ENCODE measurements at places on chromosomes 7 and 10.

DNA sequence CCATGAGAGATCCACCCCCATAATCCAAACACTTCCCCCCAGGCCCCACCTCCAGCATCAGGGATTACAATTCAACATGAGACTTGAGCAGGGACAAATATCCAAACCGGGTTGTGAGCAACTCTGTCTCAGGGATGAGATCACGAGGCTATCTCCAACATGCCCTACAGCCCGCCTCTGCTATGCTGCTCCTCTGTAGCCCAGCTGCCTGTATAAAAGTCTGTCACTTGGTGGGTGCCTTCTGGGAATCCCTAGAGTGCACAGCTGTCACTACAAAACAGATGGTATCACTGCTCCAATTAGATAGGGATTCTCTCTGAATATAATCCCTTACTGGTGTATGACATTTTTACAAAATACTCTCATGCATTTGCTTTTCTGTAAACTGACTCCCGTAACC is 114.9 kb upstream of the NANOS1 start:
- DNase-seq, result no peak

DNA sequence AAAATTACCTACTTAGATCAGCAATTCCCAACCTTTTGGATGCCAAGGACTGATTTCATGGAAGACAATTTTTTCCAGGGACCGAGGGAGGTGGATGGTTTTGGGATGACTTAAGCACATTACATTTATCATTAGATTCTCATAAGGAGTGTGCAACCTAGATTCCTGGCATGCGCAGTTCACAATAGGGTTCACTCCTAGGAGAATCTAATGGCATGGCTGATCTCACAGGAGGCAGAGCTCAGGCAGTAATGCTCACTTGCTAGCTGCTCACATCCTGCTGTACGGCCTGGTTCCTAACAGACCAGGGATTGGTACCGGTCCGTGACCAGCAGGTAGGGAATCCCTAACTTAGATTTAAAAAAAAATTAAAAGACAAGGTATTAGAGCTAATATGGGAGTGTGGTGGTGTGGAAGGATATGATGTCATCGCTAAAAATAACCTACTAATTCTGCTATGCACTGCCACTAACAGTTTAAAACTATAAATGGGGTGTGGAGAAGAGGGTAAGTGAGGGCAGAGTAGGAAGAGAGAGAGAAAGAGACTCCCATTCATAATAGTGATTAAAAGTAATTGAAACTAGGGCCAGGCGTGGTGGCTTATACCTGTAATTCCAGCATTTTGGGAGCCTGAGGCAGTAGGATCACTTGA is 282.7 kb downstream of the BAMBI start:
- DNase-seq, result no peak

DNA sequence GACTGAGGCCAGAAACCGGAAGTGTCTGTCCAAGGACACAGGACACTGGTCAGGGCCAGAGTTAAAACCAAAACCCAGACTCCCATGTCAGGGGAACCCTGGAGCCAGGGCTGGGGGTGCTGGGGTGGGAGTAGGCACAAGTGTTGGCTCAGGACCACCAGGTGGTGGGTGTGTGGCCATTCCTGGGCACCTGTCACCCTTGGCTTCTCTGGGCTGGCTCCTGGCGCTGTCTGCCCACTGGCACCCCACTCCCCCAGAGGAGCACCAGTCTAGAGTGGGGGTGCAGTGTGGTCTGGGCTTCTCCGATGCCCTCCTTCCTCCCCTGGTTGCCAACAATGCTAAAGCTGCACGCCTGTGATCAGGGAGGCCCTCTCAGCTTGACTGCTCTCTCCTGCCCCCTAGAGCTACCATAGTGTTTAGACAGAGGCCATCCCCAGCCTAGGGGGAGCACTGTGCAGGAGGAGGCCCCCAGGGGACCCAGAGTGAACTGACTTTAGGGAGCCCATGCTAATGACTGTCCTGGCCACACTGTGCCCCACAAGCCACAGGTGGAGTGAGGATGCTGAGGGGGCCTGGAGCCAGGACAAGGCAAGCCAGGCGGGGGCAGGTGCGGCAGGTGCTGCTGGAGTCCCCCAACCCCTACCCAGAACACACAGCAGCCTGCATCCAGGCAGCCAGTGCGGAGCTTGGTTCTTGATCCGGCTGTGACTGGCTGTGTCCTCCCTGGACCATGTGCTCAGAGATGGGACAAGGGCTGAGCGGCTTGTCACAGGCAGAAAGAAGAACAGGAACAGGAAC is 11.0 kb downstream of the RASGEF1A start:
- no peak for DNase-seq

DNA sequence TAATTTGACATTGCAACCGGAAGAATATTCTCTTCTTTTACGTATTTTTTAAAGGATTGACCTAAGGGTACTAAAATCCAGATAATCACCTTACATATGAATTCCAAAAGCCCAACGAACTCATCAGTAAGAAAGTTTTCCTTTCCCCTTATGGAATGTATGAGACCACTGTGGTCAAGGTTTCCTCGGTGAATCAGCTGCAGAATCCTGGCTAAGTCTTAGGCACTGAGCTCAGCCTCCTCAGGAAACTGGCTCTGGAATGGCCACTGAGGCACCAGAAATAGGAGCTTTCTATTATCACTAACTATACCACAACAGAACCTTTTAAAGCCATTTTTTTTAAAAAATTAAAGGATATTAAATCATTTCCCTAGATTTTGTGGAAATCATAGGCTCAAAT is 21.0 kb downstream of the SVIL start:
- DNase-seq, result no peak

DNA sequence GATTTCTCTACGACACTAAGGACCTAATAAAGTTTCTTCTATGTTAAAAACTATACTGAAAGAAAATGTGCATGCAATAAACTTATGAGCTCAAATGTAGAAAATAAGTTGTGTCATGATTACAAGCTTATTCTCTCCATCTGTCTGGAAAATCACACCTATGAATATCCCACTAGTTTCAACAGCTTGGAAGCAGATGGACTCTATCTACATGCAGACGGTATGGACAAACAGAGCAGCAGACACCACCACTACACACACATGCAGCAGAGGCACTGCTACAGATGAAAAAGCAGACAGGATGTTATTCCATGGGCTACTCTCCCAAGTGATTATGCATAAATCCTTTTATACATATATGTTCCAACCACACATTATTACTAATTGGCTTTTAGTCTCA is 123.4 kb upstream of the TARP start:
- no peak for DNase-seq

GRCh38 chr10:106872176-106872575 is 292.3 kb downstream of the SORCS1 start:
- no peak for DNase-seq

DNA sequence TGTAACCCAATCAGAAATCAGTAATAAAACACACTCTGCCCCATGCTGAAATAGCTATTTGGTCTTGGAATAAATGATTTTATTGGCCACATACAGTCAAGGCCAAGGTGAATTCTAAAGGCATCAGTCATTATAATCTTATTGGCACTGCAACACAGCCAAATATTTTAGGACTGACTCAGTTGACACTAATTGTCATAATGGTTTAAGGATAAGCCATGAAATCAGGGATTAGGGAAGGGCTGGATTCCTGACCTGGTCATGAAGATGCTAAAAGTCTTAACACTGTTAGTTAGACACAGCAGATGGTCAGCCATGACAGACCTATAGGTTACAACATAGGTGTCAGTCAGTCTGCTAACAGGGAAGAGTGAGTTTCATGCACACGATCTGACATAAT is 330.3 kb upstream of the NPSR1 start:
- DNase-seq, result no peak

DNA sequence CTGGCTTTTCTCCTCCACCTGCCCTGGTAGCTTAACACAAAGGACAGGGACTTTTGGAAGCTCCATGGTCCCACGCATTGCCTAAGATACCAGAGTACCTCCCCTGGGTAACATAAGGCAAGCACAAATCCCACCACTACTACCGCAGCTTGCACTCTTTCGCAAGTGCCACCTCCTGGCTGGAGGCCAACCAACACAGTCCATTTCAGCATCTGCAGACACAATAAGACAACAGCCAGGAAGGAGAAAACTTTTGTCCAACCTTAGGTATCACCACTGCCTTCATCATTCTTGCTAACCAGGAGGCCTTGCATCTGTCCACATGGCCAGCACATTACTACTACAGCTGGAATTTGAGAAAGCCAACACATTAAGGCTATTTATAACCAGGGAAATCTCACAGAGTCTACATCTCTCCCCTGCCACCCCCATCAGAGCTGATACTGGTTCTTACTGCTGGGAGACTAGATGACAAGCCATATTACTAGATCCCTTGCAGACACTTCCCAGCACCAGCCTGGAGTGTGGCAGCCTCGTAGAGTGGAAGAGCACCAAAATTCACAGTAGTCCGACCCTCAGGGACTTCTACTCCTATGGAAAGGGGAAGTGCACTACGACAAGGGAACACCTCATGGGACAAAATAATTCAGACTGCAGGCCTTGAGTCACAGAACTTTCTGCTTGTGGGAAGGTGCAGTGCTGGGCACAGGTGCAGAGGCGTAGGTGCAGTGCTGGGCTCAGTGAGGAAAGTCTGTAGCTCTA is 39.8 kb upstream of the CDK13 start:
- no peak for DNase-seq

DNA sequence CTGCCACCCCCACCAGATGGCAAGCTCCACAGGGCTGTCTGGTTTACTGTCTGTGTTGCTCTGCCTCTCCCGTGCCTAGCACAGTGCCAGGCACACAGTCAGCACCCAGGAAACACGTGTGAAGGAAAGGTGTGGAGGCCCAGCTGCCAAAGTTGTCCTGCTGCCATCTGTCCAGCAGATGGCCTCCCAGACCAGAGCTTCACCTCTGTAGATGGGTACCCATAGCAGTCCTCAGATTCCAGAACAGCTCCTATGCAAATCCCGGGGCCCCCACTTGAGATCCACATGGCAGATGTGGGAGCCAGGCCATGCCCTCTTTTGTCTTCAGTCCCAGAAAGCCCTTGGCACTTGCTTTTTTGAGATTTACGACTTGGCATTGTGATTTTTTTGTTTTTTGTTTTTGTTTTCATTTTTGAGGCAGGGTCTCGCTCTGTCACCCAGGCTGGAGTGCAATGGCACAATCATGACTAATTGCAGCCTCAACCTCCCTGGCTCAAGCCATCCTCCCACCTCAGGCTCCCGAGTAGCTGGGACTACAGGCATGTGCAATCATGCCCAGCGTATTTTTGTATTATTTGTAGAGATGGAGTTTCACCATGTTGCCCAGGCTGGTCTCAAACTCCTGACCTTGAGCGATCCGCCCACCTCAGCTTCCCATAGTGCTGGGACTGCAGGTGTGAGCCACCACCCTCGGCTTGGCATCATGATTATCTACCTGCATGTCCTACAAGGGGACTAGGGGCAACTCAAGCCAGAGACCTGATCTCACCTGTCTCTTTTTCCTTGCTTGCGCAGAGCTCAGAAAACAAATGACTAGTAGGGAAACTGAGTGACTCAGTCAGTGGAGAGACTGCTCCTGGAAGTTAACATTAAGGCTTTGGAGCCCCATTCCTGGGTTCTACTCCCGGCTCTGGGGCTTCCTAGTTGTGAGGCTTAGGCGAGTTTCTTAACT is 16.9 kb upstream of the PALD1 start:
- peak; percentile 44 for DNase-seq

- no peak for DNase-seq
Measured at GRCh38 chr7:22146961-22147512, 201.3 kb upstream of the CDCA7L start.

- no peak for DNase-seq
Measured at GRCh38 chr10:69880301-69881081, 78.8 kb downstream of the COL13A1 start.

- no peak for DNase-seq
Measured at GRCh38 chr7:31873816-31874597, 187.0 kb downstream of the PPP1R17 start.

DNA sequence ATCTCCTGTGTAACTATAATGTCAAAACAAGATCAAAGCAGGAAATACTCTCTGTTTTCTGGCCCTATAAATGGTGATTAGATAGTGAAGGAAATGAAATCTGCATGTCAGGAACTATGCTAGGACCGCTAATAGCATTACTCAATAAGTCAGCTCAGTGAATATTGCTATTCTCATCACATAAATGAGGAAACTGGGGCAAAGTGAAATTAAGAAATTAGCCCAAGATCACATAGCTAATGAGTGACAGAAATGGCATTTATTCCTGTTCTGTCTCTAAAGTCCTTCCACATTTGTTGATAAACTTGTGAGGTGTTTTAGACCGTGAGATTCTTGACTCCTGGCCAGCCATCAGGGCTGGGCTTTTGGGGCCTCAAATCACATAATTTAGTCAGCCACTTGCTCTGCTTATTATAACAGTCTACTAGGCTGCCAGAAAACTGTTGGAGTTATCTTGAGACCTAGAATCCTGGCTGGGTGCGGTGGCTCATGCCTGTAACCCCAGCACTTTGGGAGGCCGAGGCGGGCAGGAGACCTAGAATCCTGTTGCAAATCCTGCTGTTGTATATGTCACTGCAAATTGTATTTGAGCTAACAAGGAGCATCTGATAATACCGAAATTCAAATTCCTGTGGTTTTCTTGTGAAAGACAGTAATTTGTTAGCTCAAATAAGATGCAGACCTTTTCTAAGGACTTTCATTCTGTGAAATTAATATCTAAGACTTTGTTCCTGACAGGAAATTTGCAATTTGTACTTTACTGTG is 66.5 kb upstream of the SHTN1 start:
- DNase-seq, result no peak

GRCh38 chr10:43068471-43069210 is 8.2 kb upstream of the RET start:
- DNase-seq, result no peak

DNA sequence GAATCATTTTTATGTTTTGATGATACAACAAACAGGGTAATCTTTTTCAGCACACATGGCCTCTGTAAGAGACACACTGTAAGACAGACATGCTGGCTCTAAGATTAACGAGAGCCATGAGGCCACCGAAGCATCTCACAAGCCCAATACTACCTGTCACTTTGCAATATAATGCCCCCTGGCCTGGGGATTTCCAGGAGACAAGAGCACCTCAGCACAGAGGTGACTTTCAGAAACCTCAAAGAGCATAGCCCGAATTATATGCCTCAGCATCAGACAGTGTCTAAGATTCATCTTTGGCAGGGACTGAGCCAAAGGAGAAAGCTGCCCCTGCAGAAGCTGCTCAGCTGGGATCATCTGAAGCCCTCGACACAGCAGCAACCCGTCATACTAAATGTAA is 44.2 kb upstream of the TMEM213 start:
- no peak for DNase-seq

- DNase-seq, result no peak
Measured at GRCh38 chr10:44306762-44307161, 78.1 kb downstream of the CXCL12 start.

DNA sequence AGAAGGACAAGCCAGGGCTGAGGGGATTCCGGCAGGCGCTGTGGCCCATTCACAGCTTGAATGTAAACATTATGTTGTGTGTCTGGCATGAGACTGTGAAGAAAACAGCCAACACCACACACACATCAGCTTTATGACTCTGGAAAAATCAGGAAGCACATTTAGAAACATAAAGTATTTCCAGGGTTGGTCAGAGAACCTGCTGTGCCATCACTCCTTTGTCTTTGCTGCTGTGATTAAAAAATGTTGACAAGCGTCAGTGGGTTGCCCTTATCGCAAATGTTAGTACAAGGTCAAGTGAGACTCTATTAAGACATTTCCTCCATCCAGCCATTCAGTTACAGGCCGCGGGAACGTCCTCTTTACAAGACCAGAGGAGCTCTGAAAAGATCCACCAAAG is 95.4 kb downstream of the TAX1BP1 start:
- no peak for DNase-seq
